ENCODE measurements at places on chromosomes 6 and 20.

DNA sequence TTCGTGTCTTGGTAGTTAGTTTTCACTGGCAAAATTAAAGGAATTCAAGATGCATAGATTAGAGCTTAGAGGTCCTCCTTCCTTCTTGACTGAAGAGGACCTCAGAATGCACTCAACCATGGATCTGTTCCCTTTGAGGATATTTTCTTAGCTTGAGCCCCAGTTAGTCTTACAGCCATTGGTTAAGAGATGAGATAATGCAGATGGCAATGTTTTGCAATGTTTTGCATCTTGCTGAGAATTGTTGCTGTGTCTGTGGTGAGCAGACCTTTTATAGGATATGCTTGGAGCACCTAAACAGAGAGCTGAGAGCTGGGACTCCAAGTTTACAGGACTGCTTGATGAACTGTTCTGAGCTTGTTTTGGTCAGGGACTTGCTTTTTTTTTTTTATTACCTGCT is 107.5 kb downstream of the TMEM170B start:
- DNase-seq = no peak

DNA sequence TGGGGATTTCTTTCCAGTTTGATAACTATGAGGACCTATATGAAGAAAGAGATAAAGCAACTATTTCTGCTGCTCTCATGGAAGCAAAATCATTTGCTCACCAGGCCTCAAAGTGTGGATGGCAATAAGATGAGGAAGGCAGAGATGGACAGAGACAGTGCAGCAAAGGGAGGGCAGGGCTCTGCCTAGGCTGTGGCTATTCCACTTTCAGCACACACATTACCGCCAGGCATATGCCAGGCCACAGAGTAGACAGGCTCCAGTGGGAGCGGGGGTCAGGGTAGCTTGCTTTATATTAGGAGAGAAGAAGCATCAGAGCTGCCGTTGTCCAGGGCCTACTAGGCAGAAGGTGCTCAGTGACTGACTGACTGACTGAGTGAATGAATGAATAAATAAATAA is 40.9 kb downstream of the BCL2L1 start:
- no peak for DNase-seq

GRCh38 chr6:83365931-83366330 is 64.9 kb downstream of the ME1 start:
- no peak for DNase-seq

DNA sequence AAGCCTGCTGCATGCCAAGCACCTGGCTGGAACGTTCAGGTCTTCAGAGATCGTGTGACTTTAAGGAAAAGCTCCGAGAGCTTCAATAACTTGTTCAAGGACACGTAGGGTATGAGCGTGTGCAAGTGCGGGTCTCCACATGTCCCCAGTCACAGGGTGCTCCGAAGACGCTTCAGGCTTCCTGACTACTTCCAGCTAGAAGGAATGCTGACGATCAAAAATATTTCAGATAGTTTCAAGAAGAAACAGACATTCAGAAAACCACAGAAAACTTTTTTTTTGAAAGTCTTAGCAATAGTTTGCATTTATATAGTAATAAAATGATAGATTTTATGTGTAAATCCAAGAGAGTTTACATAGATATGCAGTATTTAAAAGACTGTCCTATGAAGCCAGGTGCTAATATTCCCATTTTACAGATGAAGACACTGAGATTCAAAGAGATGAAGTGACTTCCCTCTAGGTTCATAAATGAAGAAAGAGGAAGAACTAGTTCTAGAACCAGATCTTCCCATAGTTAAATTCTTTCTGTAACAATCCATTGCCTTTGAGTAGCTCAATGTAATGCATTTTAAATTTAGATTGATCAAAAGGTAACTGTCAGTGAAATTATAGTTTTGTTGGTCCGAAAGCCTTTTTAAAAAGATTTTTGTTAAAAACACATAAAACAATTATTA is 247.6 kb downstream of the MYLK4 start:
- no peak for DNase-seq

- no peak for DNase-seq
Measured at GRCh38 chr6:133242637-133243585, 1.8 kb downstream of the EYA4 start.

GRCh38 chr6:100662264-100662663 is 197.5 kb upstream of the SIM1 start:
- DNase-seq = no peak

DNA sequence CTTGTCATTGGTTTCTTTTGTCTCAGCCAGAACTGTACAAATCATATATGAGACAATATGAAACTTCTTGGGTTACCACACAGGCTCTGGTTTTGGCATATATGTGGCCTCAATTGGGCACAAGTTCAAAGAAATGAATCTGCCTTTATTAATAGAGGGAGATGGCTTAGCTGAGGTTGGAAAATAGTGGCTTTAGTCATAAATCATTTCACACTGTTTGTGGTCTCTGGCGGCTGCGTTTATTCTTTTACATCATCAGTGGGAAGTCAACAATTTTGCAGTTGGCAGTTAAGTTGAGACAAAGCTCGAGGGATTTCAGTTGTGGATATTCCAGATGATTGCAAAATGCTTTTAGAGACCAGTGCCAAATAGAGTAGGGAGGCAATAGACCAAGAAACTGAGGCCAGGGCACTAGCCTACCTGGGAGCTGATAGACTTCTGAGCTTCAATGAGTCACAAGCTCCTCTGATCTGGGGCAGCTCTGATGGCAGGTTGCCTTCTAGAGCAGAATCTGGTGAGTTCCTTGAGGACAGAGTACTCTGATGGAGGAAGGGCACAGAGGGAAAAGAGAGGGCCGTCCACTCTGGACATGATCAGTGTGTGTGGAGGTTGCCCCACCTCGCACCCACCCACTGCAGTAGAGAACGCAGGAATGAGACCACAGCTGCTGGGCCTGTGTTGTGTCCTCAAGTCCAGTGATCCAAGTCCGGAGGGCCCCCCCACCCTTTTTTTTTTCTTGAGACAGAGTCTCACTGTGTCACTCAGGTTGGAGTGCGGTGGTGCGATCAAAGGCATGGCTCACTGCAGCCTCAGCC is 73.5 kb downstream of the ARMC2 start:
- no peak for DNase-seq

DNA sequence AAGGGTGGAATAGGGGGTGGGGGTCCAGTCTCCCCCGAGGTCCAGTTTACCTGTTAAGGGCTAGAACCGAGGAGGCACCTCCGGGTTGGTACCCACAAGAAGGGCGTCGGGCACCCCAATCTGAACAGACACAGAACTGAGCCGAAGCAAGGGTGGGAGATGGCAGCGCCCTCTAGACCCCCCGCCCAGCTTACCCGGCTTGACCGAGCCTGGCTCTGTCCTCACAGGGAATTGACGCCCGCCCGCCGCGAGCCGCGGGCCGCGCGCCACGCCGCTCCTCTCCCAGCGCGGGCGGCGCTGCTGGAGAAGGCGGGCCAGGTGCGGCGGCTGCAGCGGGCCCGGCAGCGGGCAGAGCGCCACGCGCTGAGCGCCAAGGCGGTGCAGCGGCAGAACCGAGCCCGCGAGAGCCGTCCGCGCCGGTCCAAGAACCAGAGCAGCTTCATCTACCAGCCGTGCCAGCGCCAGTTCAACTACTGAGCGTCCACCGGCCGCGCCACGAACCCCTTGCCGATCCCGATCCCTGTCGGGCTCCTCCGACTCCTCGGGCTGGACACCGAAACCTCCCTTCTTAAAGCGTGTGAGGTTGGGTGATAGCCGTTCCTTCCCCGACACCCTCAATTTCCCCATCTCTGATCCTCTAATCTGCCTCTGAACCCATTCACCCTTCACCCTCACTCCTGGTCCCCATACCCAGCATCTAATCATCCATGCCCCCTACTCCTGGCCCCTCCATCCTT is 5.9 kb downstream of the TP53INP2 start:
- DNase-seq = peak; percentile 44

- DNase-seq = no peak
Measured at GRCh38 chr20:44433751-44434538, 41.7 kb upstream of the TTPAL start.

DNA sequence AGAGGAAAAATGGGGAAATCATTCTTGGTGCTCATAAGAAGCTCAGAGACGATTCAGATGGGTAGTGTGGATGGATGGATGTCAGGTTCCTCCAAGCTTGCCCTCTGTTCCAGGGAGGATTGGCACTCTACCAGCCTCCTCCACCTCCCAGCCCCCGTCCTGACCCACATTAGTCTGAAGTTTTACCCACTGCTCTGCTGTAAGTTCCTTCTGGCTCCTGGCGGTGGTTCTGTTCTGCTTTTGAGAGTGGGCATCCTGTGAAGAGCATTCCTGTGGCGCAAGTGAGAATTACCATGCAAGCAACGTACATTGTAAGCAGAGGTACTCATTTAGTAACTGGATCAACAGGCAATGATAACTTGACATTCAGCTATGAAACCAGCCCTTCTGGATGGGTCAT is 103.4 kb downstream of the SYNDIG1 start:
- no peak for DNase-seq

DNA sequence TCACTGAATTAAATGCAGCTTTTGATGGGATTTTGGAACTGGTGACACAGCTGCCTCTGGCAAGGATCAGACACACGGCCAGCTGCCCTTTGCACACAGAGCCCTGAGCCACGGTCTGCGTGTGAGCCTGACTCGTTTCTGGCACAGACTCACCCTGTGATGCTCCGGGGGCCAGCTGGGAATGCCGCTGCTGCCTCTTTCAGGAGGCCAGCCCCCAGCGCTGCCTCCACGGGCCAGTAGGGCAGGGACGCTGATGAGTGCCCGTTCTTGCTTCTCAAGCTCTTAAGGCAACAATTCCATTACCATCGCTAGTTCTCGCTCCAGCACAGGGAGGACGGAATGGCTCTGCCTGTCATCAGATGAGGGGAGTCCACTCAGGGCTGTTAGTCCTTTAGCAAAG is 61.6 kb downstream of the IRF4 start:
- DNase-seq = no peak

DNA sequence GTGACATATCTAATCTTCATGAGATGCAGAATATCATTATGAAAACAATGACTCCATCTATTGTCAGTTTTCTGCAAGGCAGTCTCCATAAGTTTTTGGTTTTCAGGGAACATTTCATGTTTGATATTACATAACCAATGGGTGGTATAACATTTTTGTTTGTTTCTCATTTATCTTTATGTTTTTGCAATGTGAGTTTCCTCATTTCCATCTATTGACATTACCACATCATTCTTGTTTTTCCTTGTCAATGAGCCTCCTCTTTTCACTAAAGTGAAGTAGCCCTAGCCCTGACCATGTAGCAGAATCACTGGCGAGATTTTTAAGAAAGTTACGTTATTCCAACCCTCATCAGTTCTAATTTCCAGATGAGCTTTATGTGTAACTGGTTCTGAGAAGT is 4.4 kb downstream of the EFHC1 start:
- DNase-seq = no peak

DNA sequence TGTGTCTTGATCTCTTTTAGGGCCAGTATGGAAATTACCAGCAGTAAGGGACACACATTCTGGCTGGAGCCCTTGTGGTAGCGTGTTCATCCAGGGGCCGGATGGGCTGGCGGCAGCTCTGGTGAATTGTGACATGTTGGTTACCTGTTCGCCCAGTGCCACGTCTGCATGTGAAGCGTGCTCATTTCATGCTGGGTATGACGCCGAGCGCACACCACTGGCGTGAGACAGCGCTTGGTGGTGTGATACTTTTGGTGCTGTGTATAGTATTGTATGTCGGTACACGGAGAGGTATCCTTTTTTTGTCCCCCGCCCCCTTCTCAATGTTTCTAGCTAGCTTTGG is 3.7 kb upstream of the MTG2 start:
- DNase-seq = no peak

Measured in activated CD4-positive, CD25-positive, alpha-beta regulatory T cell (primary cell).